ENCODE measurements at places on chromosomes 2 and 18.

- DNase-seq = no peak
These were observed 3.3 kb upstream of the CNDP1 start for GRCh38 chr18:74531043-74531442.

DNA sequence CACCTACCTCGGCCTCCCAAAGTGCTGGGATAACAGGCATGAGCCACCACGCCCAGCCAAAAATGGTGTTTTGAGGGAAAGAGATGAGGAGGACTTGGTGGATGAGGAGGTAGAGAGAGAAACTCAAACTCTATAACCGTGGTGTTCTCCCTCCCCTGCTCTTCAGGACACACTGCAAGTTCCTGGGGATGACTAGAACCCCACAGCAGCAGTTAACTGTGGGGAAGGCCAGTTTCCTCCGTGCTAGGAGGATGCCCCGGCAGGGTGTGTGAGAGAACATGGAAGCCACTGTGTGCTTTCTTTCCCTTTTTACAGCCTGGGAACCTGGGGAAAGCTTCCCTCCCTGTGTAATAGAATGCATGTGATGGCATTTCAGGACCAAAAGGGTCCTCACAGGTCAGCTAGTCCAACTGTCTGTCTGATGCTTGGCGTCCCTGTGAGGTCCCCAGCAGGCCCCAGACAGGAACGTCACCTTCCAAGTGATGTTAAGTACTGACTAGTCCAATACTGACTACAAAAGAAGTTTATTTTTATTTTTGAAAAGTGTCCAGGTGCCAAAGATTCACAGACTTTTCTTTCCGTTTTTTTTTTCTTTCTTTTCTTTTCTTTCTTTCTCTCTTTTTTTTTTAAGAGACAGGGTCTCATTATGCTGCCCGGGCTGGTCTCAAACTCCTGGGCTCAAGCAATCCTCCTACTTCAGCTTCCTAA lies 38.9 kb downstream of the MYCN start:
- DNase-seq = no peak

DNA sequence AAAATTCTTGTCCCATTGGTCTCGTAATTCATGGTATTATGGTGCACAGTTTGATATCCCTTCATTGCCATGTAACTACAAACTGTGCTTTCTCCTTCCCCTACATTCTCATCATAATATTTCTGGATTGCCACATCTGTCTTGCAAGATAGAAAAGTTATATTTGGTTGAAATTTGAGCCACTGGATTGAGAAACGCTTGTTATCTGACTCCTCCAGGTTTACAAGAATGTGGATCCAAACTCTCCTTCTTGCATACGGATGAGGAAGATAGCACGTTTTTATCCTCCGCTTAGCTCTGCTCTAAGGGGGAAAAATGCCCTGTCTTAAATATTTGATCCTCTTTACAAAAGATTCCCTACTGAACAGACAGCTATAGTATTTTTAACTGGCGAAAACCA lies 438.2 kb downstream of the TSN start:
- DNase-seq = no peak

GRCh38 chr2:193141-193671 lies 70.6 kb downstream of the SH3YL1 start:
- peak; percentile 30 for DNase-seq

DNA sequence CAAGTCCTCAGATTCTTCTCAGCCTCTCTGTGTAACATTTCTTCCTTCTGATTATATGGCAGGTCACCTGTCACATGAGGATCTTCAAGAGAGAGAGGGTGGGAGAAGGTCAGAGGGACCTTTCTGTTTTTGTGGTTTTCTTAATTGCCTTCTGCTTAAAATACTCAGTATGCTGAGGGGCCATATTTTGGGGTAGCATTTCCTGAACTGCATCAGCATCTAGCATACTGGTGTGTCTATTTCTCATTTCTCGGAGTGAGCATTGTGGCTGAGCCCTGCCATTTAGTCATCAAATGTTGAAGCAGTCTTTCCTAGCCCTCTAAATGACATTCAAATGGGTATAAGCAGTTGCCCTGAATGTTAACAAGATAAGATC lies 162.7 kb downstream of the MYO3B start:
- peak; percentile 38 for DNase-seq

GRCh38 chr2:17879137-17879912 lies 858 bp downstream of the KCNS3 start:
- no peak for DNase-seq

- DNase-seq = no peak
These were observed 61.4 kb downstream of the LRATD1 start for GRCh38 chr2:14693874-14694273.

- no peak for DNase-seq
These were observed 30.4 kb downstream of the SRSF7 start for GRCh38 chr2:38720613-38721241.

DNA sequence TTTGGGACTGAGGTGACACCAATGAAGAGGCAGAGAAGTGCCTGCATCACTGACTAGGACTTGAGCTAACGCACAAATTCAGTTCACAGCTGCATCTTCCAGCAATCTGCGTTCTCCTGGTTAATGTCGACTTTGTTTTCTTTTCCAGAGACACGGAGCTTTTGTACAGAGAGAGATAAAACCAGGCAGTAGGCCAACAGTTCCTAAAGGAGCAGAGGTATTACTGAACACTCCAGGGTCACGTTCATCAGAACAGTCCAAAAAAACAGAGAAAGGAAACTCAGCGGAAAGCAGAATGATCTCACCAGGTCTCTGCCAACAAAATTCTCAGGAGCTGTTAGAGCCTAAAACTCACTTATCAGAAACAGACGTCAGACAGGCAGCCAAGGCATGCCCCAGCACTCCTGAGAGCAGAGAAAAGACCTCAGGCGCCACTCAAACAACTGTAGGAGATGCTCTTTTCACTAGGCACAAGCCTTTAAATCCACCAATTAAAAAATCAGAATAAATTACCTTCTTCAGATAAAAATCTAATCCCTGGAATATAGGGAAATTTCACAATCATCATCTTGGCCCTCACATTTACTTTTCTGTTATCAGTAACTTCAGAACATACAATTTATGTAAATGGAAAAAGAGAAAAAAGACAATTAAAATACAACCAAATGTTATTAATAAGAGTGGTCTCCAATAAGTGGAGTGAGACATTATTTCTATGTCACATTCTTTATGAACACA lies 95.9 kb upstream of the SPTBN1 start:
- DNase-seq = no peak

DNA sequence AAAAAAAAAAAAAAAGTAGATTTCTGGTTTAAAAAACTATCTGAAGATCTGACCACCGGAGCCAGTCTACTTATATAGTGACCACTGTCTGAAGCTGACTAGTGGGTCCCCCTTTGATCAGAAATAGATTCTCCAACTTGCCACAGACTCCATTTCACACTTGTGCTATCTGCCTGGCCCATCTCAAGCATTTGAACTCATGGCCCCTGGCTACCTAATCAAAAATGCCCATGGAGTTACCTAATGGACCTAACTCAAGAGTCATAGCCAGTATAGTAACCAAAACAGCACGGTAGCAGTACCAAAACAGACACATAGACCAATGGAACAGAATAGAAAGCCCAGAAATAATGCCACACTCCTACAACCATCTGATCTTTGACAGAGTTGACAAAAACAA lies 17.0 kb upstream of the ATL2 start:
- no peak for DNase-seq

- DNase-seq = no peak
These were observed 45.1 kb upstream of the CD226 start for GRCh38 chr18:69992776-69993175.

- no peak for DNase-seq
These were observed 592.1 kb downstream of the XIRP2 start for GRCh38 chr2:167480232-167480985.

- no peak for DNase-seq
These were observed 286.5 kb downstream of the ICOS start for GRCh38 chr2:204223046-204223445.

GRCh38 chr2:226031647-226032501 lies 632.4 kb downstream of the NYAP2 start:
- DNase-seq = peak; percentile 13

DNA sequence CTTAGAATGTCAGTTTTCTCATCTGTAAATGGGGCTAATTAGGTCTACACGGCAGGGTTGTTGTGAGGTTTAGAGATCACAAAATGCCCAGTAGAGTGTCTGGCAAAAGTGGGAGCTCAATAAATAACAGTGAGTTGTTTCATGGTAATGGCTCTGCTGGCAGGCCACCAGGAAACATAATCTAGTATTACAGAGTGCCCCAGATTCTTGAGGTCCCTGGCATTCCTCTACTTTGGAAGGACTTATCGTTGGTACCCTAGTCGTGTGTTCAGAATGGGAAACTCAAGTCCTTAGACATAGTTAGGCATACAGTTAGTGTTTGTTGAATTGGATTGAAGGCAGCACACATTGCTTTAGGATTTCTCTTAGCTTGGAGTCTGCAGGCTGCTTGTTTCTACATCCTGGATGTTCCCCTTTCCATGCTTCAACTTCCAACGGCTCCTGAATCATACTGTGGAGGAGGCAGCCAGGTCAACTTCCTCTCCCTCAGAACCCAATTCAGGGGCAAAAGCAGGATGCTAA lies 161.5 kb upstream of the FOSL2 start:
- DNase-seq = no peak

GRCh38 chr2:40346535-40347354 lies 105.1 kb downstream of the SLC8A1 start:
- no peak for DNase-seq

DNA sequence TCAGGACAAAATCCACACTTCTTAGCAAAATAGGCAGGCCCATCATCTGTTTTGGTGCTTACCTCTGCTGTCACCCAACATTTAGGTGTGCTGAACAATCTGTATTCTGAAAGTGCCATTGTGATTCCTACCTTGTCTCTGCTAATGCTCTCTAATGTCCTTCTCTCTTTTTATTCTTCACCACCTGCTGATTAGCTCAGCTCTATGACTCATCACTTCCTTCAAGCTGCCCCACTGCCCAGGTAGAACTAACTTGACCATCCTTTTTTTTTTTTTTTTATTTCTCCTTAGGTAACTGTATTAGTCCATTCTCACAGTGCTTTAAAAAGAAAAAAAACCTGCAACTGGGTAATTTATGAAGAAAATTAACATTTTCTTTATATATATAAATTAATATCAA lies 478.7 kb upstream of the POU3F3 start:
- no peak for DNase-seq

DNA sequence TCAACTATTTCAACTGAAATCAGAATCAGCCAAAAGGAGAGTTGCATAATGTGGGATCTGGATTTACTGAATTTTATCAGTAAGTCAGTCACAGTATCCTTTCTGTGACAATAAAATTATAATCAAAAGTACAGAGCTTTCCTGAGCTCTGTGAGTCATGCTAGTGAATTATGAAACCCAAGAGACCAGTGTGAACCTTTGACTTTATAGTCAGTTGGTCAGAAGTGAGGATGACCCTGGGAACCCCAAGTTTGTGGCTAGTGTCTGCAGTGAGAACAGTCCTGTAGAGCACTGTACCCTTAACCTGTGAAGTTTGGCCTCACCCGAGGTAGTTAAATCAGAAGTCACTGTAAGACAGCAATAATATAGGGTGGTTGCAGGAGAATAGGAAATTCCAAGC lies 381.7 kb downstream of the CDH19 start:
- DNase-seq = no peak

- no peak for DNase-seq
These were observed 309.9 kb upstream of the ZNF521 start for GRCh38 chr18:25661831-25662230.

DNA sequence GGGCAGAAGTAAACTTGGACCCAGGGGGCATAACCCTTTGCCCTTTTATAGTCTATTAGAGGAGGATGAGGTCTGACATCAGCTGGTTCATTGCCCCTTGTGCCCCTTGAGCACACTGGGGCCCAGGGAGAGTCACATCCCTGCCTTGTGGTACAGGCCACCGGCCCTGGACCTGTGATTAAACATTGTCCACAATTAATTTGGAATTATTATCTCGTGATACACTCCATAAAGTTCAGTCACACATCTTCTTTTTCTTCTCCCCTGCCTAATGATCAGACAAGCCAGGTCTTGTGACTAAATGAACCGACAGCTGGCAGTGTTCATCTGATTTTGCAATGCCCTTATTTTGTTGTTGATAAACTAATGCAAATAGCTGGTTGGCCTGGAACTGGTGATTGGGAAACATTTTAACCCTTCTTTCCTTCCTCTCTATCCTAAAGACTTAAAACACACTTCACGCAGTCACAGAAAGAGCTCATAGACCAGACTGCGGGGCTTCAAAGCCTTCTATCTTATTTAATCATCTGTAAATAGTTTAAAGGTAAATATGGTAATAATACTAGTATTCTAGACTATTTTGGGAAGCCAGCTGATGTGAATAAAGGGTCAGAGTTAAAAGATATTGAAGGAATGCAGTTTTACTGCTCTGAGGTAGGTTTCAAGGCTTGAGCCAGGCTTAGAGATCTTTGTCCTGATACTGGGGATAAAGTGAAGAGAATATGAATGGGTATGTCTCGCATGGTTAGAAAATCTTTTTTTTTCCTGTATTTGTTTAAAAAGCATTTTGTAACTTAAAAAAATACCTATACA lies 13.4 kb downstream of the IL1R1 start:
- no peak for DNase-seq

DNA sequence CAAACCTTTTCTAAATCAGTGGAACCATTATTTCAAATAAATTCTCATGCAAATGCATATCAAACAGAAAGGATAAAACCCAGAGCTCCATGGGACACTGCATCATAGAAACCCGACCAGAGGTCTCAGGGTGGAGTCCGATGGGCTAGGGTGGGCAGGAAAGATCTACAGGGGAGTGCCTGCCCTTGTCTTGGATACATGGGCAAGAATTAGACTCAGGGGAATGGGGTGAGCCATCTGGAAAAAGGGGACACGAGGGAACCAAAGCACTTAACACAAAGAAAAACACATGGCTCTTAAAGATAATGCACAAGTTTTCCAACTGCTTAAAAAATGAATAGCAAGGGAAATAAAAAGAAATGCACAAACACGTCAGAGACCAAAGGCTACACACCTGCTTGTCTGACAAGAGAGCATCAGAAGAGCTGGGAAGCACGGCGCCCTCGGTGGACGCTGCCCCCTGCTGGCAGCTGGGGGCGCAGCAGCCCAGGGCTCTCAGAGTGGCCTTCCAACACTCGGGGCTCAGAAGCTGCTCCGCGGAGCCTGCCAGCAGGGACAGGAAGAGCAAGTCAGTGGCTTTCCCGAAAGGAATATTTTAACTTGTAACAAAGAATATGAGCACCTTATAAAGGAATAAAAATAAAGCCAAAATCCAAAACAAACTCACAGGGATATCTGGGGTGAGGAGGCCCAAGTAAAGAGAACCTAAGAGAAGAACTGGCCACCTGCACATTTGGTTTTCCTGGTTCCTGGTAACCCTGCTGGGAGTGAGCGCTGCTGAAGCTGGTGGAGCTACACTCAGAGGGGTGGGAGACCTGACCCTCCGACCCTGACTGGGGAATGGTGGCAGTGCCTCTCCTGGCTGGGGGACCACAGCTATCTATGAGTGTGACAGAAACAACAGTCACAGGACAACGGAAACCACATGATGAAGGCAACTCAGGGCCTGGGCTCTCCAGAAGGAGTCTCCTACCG lies 54.5 kb downstream of the SIGLEC15 start:
- peak; percentile 74 for DNase-seq
